ENCODE measurements at places on chromosomes 12 and 14.

DNA sequence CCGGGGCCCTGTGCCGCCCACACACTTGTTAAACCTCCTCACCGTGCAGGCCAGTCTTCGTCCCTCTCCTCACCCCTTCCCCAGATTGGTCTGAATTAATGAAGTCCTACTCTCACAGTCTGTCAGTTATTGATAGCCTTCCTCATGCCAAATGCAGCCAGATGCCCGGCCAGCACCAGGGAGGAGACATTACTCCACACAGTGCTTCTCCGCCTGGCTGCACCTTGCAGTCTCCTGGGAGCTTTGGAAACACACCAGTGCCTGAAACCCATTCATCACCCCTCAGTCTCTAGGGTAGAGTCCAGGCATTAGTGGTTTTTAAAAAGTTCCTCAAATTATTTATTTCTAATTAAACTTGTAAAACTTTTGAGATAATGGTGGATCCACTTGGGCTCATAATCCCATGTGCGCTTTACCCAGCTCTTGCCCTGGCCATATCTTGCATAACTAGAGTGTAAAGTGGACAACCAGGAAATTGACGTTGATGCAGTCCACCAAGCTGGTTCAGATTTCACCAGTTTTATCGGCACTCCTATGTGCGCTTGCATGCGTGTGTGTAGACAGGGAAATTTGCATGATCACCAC, 38.2 kb upstream of the TSPAN9 start:
- no peak for DNase-seq

DNA sequence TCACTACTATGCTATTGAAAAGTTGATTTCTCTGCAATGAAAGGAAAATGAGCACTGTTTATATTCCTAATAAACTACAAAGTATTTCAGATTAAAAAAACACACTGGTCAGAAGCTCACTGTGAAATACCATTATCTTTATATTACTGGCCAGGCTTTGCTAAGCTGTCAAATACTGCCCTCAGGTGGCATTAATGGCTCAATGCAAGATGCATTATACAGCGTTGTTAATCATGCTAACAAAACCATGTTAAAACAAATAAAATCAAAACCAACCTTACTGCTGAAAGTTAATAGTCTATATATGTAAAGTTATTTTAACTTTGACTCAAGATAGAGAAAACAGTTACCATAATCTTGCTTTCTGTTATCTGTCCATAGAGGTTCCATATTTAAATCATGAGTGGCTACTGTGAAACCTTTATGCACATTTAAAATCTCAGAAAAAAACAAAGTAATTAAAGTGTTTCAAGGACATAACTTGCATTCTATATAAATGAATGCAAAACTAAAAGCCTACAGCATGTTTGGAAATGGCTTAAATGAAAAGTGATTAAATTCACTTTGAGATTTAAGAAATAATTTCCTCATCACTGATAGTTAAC, 121.7 kb downstream of the RALGAPA1 start:
- no peak for DNase-seq

DNA sequence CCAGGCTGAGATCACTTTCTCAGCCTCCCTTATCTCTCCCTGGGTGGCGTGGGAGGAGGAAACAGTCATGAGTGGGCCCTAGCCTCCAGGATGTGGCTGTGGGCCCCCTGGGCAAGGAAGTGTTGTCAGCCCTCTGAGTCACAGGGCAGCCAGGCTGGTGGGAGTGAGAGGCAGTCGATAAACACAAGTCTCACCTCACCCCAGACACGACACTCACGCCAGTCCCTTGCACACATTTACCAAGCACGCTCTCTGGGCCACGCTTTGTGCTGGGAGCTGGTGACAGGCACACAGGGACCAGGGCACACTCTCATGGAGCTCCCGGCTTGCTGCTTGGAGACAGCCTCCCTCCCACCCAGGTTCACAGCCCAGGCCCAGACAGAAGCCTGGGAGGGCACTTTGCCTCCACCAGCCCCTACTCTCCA, 1.9 kb upstream of the KRT79 start:
- no peak for DNase-seq

GRCh38 chr14:102105369-102105768, 18.5 kb upstream of the HSP90AA1 start:
- no peak for DNase-seq

- DNase-seq, result no peak
Measured at GRCh38 chr12:129409281-129409680, 494.5 kb downstream of the TMEM132D start.

DNA sequence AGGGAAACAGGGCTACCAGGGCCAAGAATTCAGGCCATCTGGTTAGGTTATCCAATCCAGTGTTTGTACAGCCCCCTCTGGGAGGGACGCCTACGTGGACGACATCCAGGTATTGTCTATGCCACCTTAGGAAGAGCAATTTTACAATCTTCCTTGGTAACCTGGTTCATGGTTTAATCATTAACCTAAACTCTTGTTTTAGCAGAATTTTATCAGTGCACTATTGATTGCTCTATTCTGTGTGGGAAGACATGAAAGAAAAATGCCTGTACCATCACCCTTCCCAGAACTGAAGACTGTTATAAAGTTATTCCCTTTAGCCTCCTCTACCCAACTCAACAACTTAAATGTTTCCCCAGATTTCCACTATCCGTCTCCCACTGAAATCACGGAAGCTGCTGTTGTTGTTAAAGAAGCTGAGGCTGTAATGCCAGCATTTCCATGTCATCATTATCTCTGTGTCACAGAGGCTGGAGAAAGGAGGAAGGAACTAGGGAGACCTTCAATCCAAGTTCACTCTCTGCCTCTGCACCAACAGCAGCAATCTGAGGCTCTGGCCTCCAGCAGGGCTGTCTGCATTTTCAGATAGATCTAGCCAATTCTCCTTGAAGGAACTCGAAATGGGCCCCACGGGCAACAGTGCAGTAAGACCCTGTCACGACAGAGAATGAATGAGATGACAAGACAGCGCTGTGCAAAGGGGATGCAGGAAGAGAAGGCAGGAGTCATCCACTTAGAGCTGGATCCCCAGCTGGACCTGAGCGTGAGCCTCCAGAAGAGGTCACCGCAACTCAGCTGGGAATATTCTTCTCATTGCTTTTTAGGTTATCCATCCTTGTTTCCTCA, 183.4 kb upstream of the GZMB start:
- DNase-seq, result no peak

DNA sequence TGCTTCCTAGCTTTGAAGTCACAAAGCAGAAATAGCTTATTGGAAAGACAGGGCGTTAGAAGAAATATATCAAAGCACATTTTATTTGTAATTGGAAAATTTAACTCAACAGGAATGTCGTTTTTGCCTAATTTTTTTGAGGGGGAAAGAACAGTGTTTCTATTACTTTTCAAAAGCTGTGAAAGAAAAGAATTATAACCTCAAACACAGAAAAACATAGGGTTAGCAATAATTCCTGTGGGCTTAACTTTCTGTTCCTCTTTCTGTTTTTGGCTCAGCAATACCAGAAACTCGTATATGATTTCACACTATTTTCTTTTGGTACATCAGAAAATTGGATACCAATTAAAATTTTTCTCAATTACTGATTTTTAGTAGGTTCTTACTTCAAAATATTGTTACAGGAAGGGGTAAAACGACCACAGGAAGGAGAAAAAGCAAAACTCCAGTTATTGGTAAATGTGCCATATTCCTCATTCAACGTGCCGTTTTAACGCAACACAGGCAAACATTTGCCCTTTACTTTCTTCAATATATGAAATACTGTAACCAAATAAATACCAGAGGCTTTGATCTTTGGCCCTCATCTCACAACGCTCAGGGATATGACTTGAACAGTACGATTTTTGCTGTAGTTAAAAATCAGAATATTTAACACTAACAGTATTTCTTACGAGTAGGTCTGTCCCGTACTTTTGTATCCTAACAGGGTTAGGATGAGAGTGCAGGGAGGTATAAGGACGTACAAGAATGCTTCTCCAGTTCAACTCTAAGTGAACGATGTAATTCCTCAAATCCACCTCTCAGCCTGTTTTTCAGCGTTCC, 1.3 kb upstream of the RNU6-7 start:
- DNase-seq, result no peak

- no peak for DNase-seq
Measured at GRCh38 chr12:70332236-70332635, 33.9 kb upstream of the KCNMB4 start.

Data from activated naive CD4-positive, alpha-beta T cell (primary cell).